Ureter (tissue), 1 donor: ENCODE measurements at places on chromosomes 2 and 18. TPM values are rescaled to one million over a fixed set of nuclear protein-coding genes. Genes with fewer than 3 reads are reported as not detected.

The CLEC4F gene
- total RNA-seq: 1.2 TPM

The STPG4 gene
- not detected for total RNA-seq

GRCh38 chr2:23705771-23706612, 220.9 kb downstream of the ATAD2B start:
- peak; percentile 32 for DNase-seq

- DNase-seq: peak; percentile 35
Measured at GRCh38 chr2:231931481-231931915, 5.3 kb upstream of the NPPC start.

- no peak for DNase-seq
Measured at GRCh38 chr2:231277962-231278361, 79.5 kb downstream of the ARMC9 start.

GRCh38 chr18:74514860-74515495, 18.8 kb downstream of the CNDP2 start:
- DNase-seq: peak; percentile 27

GRCh38 chr18:7383002-7383980, 152.4 kb downstream of the LRRC30 start:
- DNase-seq: no peak

GRCh38 chr2:102932501-102932900, 170.7 kb downstream of the TMEM182 start:
- no peak for DNase-seq

The AQP12B gene
- not detected for total RNA-seq

- DNase-seq: no peak
Measured at GRCh38 chr2:108199726-108200125, 40.0 kb upstream of the SULT1C3 start.

The EVX2 gene
- total RNA-seq: not detected

The C2orf72 gene
- total RNA-seq: 1.0 TPM

GRCh38 chr2:161414042-161415033, 1.8 kb upstream of the TBR1 start:
- DNase-seq: no peak

DNA sequence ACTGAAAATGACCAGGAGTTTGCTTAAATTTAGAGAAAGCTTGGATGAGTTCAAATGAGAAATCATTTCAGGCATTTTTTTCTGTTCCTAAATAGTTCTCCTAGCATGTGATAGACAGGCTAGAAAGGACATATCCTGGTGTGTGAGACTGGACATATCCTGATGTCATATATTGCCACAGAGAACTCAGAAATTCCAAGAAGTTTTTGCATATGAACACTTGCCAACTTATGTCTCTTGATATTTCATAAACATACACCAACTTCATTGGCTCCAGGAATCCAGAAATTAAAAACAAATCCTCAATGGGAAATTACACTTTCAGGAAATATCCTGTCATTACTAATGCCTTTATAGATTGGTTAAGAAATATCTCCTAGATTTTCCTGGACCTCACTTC, 2.9 kb upstream of the SERPINB4 start:
- DNase-seq: no peak

The RAD51AP2 gene
- total RNA-seq: not detected

The KCTD18 gene
- 13.8 TPM for total RNA-seq

DNA sequence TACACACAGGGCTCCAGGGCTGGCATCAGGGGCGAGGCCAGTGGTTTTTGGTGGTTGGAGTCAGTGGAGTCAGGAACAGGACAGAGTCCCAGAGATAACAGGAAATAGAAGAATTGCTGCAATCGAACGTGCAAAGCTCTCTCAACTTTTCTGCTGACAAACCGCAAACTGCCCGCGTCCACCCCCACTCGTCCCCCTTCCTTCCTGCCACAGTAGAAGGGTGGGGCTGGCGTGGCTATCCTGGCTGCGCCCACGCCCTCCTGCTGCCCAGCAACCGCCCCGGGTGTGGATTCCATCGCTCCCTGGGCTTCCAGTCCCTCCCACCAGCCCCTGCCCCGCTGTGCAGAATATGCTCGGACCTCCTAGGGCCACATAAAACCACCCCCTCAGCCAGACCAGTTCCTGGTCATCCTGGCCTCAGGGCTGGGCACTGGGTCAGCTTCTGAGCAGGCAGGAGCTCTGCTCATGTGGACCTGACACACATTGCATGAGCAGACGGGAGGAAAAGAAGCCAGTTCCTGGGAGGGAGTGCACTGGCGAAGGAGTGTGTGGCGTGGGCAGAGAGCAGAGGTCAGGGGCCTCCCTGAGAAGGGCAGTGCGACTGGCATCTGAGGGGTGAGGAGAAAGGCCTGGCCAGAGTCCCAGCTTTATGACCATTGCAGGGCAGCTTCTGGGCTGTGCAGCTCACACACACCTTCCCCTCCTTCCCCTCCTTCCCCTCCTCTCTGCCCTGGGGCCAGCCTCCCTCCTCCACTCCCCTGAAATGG, 85.4 kb upstream of the ATG16L1 start:
- peak; percentile 54 for DNase-seq

DNA sequence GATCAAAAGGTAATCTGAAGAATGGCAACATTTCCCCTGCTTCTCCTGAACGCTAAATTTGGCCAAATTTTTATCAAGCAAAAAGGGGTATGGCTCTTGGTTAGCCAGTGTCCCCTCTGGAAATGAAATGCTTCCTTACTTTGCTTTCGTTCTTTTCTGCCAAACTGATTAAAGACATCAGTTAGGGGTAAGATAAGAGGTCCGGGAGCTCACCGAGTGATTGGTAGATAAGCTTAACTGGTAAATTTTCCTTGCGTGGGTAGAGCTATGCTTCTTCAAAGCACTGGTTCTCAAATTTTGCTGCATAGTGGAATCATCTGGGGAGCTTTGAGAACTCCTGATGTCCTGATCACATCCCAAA, 62.7 kb upstream of the MAPRE2 start:
- DNase-seq: no peak

DNA sequence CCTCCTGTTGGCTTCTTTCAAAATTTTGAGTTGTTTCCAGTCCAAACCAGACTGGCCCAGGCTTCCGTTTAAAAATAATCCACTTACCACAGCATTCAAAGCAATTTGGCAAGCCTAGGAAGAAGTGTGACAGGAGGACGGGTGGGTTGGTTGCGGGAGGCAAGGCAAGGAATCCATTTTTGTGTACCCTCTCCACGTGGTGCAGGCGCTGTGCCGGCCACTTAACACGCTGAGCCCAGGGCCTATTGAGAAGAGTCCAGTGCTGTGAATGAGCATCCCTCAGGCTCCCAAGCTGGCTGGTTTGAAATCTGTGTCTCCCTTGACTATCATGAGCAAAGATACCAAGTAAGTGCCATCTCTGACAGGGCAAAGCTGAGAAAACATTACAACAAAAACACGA, 160.9 kb downstream of the NCKAP5 start:
- DNase-seq: no peak

- DNase-seq: no peak
Measured at GRCh38 chr2:147424766-147425165, 420.1 kb upstream of the ACVR2A start.

The NEDD4L gene
- 299 TPM for total RNA-seq
